ENCODE measurements at places on chromosomes 13 and 19.

GRCh38 chr13:21657538-21657937, 13.3 kb upstream of the FGF9 start:
- no peak for DNase-seq

DNA sequence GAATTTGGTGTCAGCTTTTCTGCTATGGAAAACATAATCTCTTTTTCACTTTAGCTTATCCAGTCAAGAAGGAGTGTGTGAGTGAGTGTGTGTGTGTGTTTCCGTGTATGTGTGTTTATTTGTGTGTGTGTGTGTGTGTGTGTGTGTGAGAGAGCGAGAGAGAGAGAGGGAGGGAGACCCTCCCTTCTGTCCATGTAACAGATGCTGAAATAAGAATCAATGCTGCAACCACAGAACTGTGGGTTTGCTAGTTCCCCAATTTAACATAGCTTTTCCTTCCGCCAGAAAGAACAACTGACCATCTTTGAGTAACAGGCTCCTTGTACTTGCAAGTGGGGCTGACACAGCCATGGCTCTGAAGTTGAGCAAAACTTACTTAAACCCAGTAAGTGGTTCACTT, 5.2 kb downstream of the LCP1 start:
- no peak for DNase-seq

DNA sequence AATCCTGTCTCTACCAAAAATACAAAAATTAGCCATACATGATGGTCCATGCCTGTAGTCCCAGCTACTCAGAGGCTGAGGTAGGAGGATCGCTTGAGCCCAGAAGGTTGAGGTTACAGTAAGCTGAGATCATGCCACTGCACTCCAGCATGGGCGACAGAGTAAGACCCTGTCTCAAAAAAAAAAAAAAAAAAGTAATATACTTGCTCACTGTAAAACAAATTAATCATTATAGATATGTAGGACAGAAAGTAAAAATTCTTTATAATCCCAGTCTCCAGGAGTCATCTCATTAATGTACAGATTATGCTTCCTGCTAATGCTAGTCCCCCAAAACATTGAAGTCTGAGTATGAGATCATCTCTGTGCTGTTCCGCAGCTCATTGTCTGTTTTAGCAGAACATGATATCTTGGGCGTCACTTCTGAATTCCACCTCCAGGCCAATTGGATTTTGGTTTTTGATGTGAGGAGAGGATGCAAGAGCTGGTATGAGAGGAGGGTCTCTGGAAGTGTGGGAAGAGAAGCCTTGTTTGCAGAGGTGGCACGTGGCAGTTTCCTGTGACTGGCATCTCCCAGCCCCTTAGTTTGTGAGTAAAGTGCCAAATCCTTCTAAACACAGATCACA, 75.4 kb upstream of the NPAS1 start:
- DNase-seq = no peak

DNA sequence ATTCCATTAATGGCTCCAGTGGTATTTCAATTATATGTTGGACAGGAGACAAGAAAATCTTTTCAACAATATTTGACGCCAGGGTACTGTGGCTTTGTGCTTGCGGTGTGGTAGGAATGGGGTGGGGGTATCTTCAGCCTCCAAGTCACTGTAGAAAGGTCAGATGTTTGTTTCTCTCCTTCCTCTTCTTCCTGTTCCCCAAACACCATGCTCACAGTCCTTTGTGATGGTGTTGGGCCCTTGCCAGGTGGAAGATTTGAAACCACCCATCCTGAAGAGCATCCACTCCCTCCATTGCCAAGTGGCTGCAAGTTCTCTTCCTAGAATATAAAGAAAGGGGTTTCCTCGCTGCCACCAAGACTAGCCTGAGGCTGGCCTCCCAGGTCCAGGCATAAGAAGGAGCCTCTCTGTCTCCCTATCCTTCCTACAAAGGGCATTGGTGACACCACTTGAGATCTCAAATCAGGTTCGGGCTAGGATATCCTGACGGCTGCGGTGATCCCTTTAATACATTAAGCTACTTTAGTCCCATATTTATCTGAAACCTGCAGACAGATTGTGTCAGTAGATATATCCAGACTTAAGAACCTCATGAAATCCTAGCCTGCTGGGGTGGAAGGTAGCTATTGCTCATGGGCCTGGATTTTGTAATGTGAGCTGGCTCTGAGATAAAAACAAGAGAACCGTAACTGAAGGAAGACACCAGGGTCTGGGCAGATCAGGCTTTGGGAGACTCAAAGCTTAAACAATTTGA, 64.3 kb upstream of the SIAH3 start:
- DNase-seq = no peak

- DNase-seq = no peak
These were observed 1.9 kb downstream of the FKBP8 start for GRCh38 chr19:18541258-18541991.
